GM23338 (cell line): ENCODE measurements at places on chromosomes 11 and 22. TPM values are rescaled to one million over a fixed set of nuclear protein-coding genes. Genes with fewer than 3 reads are reported as not detected.
A peak's percentile ranks its signal among the peaks of the same experiment; 100 is the strongest.

DNA sequence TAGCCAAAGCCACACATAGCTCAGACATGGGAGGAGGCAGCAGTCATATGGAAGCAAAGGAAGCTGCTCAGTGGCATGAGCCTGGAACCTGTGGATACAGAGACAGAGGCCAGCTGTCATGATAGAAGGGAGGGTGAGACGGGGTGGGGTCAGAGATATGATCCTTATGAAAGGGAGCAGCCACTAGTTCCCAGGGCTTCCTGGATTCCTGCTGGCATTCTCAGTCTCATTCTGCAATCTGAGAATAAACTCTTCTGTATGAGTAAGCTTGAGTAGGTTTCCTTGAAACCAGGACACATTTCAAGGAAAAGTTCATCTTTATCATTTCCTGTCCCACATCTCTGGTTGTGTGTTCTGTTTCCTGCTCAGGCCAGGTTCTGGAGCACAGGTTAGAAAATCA, 220.2 kb upstream of the SNX19 start:
- no peaks in the 10 kb centered on the region for H3K4me1 ChIP-seq
- no peaks in the 10 kb centered on the region for H3K36me3 ChIP-seq
- no peak for DNase-seq
- no peak overlapping the region for H3K27ac ChIP-seq
- H3K4me3 ChIP-seq: no peak overlapping the region

- DNase-seq: no peak
- H3K27ac ChIP-seq: no peak within 1 kb of the TSS
- no peaks in the 10 kb centered on the region for H3K36me3 ChIP-seq
Measured at GRCh38 chr11:34620820-34621792, at the start of gene EHF. Gene EHF (plus strand): TSS chr11:34621093. CDS start chr11:34642631, 21,538 bp downstream.

The SLC6A5 gene
- total RNA-seq: not detected in 2 replicates

DNA sequence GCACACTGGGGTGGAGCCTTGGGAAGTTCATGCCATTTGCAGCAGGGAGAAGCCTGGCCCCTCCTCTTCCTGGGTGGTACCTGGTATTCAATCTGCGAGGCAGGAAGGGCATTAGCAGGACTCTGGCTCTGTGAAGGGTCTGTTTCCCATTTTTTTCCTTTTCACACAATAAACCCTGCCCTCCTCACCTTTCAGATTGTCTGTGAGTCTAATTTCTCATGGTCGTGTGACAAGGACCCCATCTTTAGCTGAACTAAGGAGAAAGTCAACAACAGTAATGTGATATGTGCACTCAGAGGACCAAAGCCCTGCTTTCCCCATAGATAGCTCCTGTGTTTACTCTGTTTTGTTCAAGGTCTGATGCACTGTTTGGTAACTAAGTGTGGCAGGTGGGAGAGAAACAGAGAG, 26.6 kb upstream of the CASP4 start:
- no peak for DNase-seq
- no peaks in the 10 kb centered on the region for H3K4me1 ChIP-seq
- no peak overlapping the region for H3K27ac ChIP-seq
- no peaks in the 10 kb centered on the region for H3K27me3 ChIP-seq
- H3K4me3 ChIP-seq: no peak overlapping the region
- H3K36me3 ChIP-seq: no peaks in the 10 kb centered on the region

- H3K27me3 ChIP-seq: peaks cover 17% of the 10 kb centered on the region; the same call in 1 of the 2 replicates
- peak; percentile 71 for DNase-seq
- H3K4me1 ChIP-seq: peaks cover 42% of the 10 kb centered on the region
- peak overlapping the region; percentile 78 for H3K27ac ChIP-seq
- no peaks in the 10 kb centered on the region for H3K36me3 ChIP-seq
Measured at GRCh38 chr11:133529807-133530500, 2.3 kb downstream of the OPCML start.

The RIBC2 gene
- total RNA-seq: 2.2 TPM in 2 replicates

GRCh38 chr11:58506935-58507334, 970 bp downstream of the OR5B21 start:
- H3K4me1 ChIP-seq: peaks cover 4% of the 10 kb centered on the region
- H3K36me3 ChIP-seq: no peaks in the 10 kb centered on the region
- no peaks in the 10 kb centered on the region for H3K27me3 ChIP-seq
- no peak overlapping the region for H3K27ac ChIP-seq
- no peak for DNase-seq

DNA sequence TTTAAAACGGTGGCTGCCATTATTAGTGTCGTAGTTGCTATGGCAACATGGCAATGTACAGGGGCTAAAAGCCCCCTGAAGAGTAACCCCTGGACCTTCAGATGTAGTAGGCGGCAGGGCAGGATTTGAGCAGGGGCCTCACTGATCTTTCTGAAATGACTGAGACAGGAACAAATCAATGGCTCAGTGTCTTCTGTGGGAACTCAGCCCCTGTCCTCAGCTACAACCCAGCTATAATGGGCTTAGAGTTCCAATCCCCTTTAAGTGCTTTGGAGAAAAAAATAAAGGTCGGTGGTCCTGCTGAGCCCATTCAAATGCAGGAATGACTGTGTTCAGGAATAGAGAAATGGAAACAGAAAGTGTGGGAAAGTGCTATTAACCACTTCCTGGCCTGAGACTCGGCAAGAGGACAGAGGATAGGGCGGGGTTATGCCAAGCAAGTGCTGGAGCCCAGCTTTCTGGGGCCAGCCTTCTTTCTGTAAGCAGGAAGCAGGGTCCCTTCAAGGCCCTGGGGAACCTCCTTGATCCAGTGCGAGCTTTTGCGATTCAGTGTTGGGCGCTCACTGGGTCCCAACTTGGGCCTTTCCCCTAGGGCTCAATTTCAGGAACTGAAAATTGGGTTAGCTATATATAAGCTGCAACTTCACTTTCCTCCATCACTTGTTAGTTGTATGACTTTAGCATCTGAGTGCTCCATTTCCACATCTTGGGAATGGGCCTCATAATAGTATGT, 6.1 kb upstream of the CD82 start:
- H3K27ac ChIP-seq: peak overlapping the region; percentile 78
- peak overlapping the region; percentile 0; the same call in 1 of the 2 replicates for H3K4me3 ChIP-seq
- H3K36me3 ChIP-seq: no peaks in the 10 kb centered on the region

The DDTL gene
- total RNA-seq: 1.5 and 2.1 TPM in 2 replicates

The SUSD2 gene
- 2.1 and 2.2 TPM in 2 replicates for total RNA-seq

DNA sequence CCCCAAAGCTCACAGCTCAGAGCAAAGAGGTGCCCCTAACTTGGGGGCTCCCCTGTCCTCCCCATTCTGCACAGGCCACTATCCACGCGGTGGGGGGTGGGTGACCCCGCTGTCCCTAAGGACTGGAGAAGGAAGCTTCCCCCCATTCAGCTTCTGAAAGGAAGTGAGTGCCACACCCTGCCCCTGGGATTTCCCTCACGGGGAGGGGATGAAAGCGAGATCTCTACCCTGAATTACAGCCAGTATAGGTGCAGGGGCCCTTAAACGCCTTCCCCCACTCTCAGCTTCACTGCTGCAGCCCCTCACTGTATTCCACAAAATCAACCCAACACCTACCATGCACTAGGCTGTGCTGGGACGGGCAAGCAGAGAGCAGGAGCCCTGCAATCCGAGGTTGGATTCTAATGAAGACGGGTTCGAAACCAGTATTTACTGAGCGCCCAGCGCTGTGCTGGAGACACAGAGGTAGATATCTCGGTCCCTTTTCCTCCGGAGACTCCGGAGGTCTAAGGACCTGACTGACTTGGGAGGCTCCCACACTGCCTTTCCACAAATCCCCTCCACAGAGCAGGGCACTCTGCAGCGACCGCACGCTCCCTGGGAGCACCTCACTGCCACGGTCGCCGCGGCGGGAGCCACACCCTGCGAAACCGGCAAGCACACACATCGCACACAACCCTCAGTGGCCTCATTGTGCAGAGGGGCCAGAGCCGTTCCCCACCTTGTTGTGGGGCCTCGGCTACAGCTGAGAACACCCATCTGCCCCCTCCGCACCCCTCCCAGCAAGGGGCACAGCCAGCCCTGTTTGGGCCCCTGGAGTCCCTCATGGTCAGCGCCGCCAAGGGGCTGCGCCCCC, 1.8 kb downstream of the AHNAK start:
- no peaks in the 10 kb centered on the region for H3K36me3 ChIP-seq
- peaks cover 38% of the 10 kb centered on the region; the same call in 1 of the 2 replicates for H3K4me1 ChIP-seq
- peaks cover 86% of the 10 kb centered on the region for H3K27me3 ChIP-seq

DNA sequence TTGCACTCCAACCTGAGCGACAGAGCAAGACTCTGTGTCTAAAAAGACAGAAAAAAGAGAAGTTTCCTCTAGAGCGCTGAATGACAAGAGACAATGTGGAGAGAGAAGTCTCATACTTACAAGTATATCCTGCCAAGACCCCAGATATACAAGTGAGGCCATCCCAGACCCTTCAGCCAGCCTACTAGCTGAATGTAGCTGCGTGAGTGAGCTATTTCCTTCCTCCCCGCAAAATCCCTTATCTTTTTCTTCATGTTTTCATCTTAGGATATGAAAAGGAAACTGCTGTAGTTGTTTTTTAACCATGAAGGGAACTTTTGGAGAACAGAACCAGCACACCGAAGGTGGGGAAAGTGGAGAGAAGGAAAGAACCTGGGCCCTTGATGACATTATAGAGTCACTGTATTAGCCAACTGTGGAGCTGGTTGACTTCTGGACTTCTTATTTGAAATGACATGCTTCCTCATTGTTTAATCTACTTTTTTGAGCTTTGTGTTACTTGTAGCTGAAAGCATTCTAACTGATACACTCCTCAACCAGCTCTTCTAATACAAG, 4.4 kb upstream of the DDX17 start:
- no peaks in the 10 kb centered on the region for H3K27me3 ChIP-seq
- no peaks in the 10 kb centered on the region for H3K36me3 ChIP-seq
- DNase-seq: no peak
- H3K4me3 ChIP-seq: no peak overlapping the region
- H3K4me1 ChIP-seq: peaks cover 15% of the 10 kb centered on the region

The SLC22A8 gene
- total RNA-seq: not detected in 2 replicates

DNA sequence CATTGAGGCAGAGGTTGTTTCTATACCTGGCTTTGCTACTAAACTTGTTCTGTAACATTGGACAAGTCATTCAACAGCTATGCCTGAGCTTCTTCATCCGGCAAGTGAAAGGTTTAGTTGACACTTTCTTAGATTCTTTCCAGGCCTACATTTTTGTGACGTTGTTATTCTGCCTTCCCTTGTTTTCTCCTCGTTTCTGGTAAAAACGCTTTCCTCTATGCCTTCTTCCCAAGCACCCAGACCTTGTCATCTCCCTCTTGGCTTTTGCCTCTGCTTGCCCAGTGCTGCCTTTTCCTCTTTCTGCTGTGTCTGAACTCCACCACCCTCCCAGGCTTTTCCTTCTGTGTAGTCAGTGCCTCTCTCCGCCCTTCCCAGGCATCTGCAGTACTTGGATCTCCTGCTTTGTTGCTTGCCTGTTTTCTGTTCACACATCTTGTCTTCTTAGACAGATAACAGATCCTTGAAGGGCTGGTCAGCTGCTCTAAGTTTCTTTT, 1.4 kb upstream of the AMOTL1 start:
- no peak for DNase-seq
- H3K4me3 ChIP-seq: no peak overlapping the region
- H3K27ac ChIP-seq: no peak overlapping the region
- peaks cover 55% of the 10 kb centered on the region for H3K4me1 ChIP-seq
- no peaks in the 10 kb centered on the region; the same call in 1 of the 2 replicates for H3K36me3 ChIP-seq

DNA sequence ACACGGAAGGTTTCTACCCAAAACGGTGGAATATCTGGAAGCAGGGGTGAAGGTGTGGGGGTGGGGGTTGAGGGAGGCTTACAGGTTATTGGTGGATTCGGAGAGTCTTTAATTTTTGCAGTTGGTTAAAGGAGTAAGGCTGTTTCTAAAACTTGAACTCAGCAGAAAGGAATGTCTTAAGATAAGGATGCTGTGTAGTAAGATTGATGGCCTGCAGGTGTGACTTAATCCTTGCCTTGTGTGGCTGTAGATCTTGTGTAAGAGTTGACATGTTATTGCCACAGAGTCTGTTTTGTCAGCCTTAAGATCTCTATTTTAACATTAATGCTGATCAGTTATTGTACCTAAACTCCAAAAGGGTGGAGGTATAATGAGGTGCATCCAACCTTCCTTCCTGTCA, 16.4 kb upstream of the OR6M1 start:
- no peaks in the 10 kb centered on the region for H3K27me3 ChIP-seq
- peak; percentile 22 for DNase-seq
- no peaks in the 10 kb centered on the region for H3K36me3 ChIP-seq
- no peak overlapping the region for H3K27ac ChIP-seq

- H3K4me1 ChIP-seq: no peaks in the 10 kb centered on the region
- H3K36me3 ChIP-seq: no peaks in the 10 kb centered on the region
- no peak overlapping the region for H3K4me3 ChIP-seq
Measured at GRCh38 chr11:81585390-81585933, 1148.2 kb downstream of the FAM181B start.

DNA sequence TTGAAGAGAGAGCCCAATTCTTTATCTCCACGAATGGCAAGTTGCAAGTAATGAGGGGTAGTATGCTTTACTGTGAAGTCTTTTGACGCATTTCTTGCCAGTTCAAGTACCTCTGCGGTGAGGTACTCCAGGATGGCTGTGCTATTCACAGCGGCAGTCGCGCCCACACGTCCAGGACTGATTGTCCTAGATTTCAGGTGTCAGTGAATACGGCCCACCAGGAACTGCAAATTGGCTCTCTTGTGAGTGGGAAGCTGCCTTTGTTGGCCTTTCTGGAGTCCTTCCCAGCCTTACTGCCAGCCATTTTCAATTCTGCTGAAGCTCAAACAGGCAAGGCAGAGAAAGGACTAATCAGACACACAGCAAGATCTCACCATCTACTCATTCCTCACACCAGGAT, 8.5 kb downstream of the PPFIA1 start:
- no peaks in the 10 kb centered on the region for H3K27me3 ChIP-seq
- no peaks in the 10 kb centered on the region for H3K4me1 ChIP-seq
- peaks cover 25% of the 10 kb centered on the region for H3K36me3 ChIP-seq
- H3K27ac ChIP-seq: no peak overlapping the region; the same call in 1 of the 2 replicates
- DNase-seq: no peak
- no peak overlapping the region for H3K4me3 ChIP-seq

GRCh38 chr11:16096336-16096735, 260.0 kb downstream of the SOX6 start:
- H3K4me3 ChIP-seq: no peak overlapping the region
- H3K4me1 ChIP-seq: 0 out of 2 replicates have a peak, but pooled peaks cover 1% of the 10 kb centered on the region
- no peaks in the 10 kb centered on the region for H3K36me3 ChIP-seq
- H3K27me3 ChIP-seq: no peaks in the 10 kb centered on the region

The NNMT gene
- total RNA-seq: not detected in 2 replicates

The SCGB1A1 gene
- total RNA-seq: not detected in 2 replicates

The MMP12 gene
- not detected in 2 replicates for total RNA-seq

- no peak overlapping the region for H3K27ac ChIP-seq
- DNase-seq: no peak
- H3K4me3 ChIP-seq: no peak overlapping the region
Measured at GRCh38 chr11:104799251-104799650, 99.0 kb downstream of the CASP12 start.

The LRRC51 gene
- total RNA-seq: 3.6 and 4.3 TPM in 2 replicates

The CASP1 gene
- total RNA-seq: 0.10 TPM in 1 of 2 replicates, not detected in the other

The KIF18A gene
- 25.9 and 26.5 TPM in 2 replicates for total RNA-seq

The GGTLC3 gene
- not detected in 2 replicates for total RNA-seq

GRCh38 chr22:30605449-30606110, 1.4 kb upstream of the TCN2 start:
- no peaks in the 10 kb centered on the region for H3K36me3 ChIP-seq
- peak overlapping the region; percentile 98 for H3K27ac ChIP-seq
- peaks cover 36% of the 10 kb centered on the region for H3K4me1 ChIP-seq
- DNase-seq: peak; percentile 75

The WBP2NL gene
- 0.14 and 0.39 TPM in 2 replicates for total RNA-seq

The AKIP1 gene
- 14.0 and 16.7 TPM in 2 replicates for total RNA-seq

GRCh38 chr11:56491270-56491669, at the start of gene OR5M8:
Gene OR5M8 (minus strand): TSS chr11:56491370. CDS start chr11:56491370, 0 bp downstream.
- H3K36me3 ChIP-seq: no peaks in the 10 kb centered on the region
- H3K4me3 ChIP-seq: no peak within 1 kb of the TSS
- H3K27me3 ChIP-seq: no peaks in the 10 kb centered on the region
- no peak within 1 kb of the TSS for H3K27ac ChIP-seq

The ARSA gene
- 8.2 and 8.6 TPM in 2 replicates for total RNA-seq
